ENCODE measurements at places on chromosomes 2 and 18.

DNA sequence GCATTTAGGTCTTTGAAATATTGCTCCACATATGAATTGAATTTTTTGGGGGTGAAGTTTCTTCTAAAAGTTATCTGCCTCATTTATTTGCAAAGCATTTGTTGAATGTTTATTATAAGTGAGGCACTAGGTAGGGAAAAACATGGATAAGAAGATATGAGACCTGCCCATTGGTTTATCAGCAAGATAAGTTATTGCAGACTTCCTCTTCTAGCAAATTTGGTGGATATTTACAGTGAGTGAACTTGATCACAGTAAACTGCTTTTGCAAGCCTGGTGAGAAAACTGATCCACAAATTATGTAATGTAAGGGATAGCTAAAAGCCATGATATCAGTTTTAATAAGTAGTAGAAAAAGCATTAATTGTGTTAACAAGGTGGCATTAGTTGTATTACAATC is 364.8 kb downstream of the SOCS6 start:
- DNase-seq = no peak

GRCh38 chr2:119820275-119820674 is 60.6 kb downstream of the PTPN4 start:
- DNase-seq = peak; percentile 15

GRCh38 chr2:224645722-224646121 is 60.6 kb upstream of the CUL3 start:
- no peak for DNase-seq

GRCh38 chr2:186531257-186531775 is 45.3 kb downstream of the ZC3H15 start:
- DNase-seq = no peak

GRCh38 chr18:57150828-57151227 is 3.9 kb downstream of the BOD1L2 start:
- DNase-seq = no peak

DNA sequence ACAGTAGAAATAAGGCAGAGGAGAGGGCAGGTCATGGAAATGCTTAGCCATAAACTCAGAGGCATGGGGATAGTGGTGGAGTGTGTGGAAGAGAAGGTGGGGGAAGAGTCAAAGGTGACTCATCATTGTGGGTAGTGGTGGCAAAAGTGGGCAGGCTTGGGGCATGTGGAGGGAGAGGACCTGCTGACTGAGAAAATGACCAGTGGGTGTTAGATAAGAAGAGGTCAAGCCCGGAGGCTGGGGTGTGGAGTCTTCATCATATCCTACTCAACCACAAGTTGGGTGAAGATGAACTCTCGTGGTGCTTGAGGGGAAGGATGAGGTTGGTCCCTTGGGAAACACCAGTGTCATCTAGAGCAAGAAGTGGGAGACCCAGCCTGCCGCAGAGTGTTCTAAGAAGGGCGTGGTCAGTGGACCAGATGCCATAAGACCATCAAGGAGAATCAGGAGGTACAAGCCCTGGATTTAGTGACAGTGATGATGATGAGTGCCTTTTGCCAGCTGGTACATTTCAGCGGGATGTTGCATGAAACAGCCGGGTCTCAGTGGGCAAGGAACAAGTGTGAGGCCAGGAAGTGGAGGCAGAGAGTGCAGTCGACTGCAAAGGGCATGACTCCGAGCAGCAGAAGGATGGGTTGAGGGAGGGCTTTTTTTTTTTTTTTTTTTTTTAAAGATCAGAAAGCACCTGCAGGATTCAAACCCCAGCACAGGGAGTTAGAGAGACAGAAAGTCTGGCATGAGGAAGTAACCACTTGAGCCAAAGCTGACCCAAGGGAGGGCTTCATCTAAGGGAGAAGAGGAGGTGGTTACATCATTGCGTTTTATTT is 122.6 kb upstream of the SPRED2 start:
- DNase-seq = peak; percentile 39

- DNase-seq = peak; percentile 16
Measured at GRCh38 chr18:67672155-67672554, 155.6 kb upstream of the DSEL start.

- DNase-seq = peak; percentile 87
Measured at GRCh38 chr2:218444692-218445357, 25.9 kb downstream of the VIL1 start.

- no peak for DNase-seq
Measured at GRCh38 chr2:54083021-54083420, 32.4 kb upstream of the ACYP2 start.

DNA sequence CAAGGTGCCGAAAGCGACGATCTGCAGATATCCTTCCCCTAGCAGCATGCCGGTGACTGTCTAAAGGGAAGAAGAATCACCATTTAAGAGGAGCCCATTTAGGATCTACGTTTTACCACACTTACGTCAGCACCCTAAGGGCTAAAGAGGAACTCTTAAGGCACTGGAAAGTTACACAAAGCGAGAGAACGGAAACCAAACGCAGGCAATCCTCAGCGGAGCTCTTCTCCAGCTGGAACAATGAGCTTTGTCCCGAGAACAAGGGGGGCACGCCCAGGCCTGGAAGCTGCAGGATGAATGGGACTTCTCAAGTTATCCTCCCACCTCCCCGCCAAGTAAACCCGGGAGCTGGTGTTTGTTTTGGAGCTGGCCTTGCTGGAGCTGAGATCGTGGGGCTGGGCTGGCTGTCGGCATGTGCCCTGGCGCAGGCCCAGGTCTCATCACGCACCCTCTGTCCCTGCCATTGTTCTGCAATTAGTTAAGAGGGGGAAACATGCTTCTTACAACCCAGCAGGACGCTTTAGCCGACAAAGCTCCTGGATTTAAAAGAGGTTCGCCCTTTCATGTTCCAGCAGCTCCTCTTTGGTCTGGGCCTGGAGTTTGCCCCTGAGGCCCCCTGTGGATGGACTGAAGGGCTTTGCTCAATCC is 36.4 kb downstream of the PXDN start:
- peak; percentile 98 for DNase-seq

GRCh38 chr2:221124532-221125240 is 447.4 kb downstream of the EPHA4 start:
- no peak for DNase-seq

- DNase-seq = no peak
Measured at GRCh38 chr2:70902067-70902442, 33.6 kb upstream of the ATP6V1B1 start.

- DNase-seq = peak; percentile 11
Measured at GRCh38 chr2:17867133-17867532, 11.3 kb upstream of the KCNS3 start.

DNA sequence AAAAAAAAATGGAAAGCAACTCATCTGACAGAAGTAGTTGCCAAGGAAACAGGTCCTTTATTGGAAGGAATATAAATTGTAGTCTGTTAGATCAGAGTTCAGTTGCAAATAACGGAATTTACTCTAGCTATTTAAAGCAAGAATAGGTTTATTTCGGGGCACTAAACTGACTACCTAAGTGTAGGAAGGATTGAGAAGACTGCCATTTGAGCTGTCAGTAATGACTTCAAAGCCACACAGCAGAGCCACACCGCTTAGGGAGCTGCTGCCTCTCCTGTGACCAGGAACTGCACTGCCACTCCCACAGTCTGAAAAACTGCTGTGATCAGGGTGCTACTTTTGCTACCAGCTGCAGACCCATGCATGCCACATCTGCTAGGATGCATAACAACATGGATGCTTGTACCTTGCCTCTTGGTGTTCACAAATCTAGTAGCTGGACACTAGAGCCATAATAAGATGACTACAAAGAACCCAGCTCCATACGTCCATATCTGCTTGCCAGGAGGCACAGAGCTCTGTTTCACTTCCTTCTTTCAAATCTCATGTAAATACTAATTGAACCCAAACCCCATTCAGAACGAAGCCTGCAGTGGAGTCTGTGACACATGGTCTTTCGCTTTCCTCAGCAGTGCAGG is 2.2 kb downstream of the DSG2 start:
- no peak for DNase-seq

DNA sequence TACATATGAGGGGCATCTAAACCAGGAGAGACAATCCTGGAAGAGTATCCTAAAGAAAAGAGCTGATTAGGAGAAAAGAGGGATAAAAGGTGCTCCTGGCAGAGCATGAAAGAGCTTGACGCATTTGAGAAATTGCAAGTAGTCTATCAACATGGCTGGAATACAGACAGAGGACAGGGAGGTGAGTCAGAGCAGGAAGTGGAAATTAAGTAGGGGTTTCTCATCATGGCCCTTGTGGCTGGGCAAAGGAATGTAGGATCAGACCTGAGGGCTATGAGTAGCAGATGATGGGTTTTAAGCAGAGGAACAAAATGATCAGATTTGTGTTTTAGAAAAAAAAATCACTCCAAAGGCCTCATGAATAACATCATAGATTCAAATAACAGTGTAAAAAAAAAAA is 49.2 kb upstream of the UGP2 start:
- peak; percentile 60 for DNase-seq

DNA sequence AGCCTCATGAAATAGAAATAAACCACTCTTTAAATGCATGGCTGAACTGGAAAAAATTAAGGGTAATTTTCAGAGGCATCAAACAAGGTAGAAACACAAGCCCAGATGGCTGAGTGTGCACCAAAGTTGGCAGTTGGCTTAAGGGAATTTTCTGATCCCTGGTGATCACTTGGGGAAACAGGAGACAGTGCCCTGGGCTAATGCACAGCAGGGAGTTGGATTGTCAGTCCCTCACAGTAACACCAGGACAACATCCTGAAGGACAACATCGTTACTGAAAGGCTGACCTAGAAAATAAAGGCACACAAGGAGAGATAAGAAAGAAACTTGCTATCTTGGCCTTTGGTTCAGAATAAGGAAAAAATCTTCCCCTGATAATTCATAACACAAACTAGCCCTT is 417.0 kb downstream of the SLC4A3 start:
- no peak for DNase-seq

GRCh38 chr2:224777559-224777930 is 61.4 kb upstream of the CCDC195 start:
- DNase-seq = no peak

DNA sequence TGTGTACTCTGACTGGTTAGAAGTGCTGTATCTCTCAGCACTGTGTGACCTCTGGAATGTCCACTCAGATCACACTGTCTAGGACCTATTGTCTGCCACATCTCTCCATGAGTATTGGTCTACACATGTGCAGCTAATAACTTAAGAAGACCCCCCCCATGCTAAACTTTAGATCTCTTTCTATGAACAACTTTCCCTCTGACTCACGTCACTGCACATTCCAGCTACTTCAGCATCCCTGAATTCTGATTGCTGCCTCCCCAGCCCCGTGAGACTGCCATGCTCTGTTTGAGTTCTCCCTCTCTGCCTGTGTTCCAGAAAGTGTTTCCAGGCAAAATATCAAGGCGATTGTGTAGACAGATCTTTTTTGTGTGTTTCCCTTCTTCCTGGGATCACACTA is 41.8 kb downstream of the RAPGEF4 start:
- no peak for DNase-seq

DNA sequence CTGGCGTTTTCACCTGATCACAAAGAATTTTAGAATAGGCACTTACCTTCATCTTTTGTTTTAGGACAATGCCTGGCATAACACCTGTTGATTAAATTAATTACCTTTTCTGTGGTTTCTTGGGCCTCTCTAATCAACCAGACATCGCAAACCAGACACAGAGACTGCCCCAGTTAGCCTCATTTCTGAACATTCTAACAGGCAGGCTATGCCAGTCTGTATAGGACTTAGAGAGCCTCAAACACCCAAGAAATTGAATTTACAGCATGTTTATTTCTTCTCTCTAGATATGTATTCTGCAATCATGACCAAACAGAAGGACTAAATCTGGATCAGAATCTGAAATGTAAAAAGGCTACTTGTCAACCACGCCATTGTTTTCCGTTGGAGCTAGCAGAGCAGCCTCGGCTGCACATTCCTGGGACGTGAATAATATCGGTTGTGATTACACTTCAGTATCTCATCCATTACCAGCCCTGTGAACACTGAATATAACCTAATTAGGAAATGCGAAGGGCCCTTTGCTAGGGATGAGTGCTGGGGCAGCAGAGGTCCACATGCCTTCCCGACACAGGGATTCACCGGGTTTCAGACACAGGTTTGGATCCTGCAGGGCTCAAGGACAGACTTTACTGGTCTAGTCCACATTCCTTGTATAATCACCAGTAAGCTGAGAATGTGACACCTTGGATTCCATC is 17.5 kb upstream of the CDC42EP3 start:
- DNase-seq = peak; percentile 11

GRCh38 chr2:133484784-133485183 is 83.5 kb downstream of the NCKAP5 start:
- no peak for DNase-seq

DNA sequence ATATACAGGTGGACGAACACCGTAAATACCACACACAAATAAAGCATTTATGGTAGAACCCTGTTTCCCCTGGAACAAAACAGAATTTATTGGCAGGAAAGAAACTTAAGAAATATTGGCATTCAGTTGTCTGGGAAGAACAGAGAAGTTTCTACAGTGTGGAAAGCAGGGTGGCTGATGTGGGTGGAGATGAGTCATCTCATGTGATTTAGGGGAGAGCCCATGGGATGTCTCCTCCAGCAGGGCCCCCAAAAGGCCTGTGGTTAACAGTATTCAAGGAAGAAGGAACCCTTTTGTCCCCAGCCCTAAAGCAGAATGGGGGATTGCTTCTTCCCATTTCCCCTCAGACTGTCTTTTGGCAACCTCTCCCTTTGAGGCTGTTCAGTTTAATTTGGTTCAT is 24.2 kb downstream of the SIX3 start:
- no peak for DNase-seq

- no peak for DNase-seq
Measured at GRCh38 chr2:169757778-169758177, 24.1 kb downstream of the KLHL23 start.

DNA sequence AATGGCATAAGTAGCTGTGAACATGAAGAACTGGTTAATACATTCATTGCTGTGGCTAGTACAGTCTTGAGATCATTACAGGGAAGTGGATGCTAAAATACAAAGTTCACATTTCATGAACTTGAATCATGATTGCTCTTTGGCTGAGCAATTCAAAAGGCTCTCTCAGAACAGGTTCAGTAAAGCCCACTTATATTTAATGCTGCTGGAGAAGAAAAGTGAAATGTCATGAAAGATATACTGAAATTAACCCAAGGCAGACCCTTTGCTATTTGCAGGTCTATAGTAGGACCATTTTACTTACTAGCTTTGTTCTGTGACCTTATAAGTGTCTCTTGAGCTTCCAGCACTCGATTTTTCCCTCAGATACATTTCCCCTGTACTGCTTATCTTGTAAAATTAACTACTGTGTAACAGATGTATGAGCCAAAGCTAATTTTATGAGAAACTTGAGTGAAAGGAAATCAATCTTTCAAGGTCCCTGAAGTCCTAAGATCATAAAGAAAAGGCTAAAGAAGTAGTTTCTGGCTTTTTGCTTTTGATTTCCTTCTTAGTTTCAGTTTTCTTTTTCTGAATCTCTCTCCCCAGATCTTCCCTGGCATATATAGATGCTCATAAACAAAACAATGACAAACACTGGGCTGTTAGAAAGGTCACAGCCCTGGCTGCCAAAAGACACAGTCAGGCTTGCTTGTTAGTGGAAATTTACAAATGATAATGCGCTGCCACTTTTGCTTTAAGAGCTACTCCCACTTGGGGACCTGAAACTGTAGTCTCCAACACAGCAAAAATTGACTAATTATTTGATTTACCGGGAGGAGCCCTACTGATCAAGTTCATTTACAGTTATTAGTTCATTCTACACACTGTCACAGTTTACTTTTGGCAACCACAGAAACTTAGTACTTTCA is 132.7 kb upstream of the XPO1 start:
- DNase-seq = peak; percentile 56
